ENCODE measurements at places on chromosomes 12 and 14.

DNA sequence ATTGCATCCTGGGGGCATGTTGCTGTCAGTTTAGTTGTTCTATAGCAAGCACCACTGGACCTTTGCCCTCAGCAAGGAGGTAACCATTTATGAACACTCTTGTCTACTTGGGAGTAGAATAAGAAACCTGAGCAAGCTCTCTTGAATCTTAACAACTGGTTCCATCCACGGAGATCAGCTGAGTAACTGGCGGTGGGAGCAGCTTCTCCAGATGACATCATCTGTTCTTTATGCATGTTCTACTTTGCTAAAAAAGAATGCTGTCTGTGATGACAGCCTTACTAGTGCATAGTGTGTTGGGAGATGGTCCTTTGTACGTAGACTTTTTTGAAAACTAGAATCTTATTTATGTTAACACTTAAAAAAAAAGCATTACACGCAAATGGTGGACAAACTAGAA is 17.7 kb downstream of the SLC4A8 start:
- no peaks in the 10 kb centered on the region for H3K36me3 ChIP-seq
- H3K27ac ChIP-seq: no peak overlapping the region
- H3K4me3 ChIP-seq: no peak overlapping the region
- H3K4me1 ChIP-seq: no peaks in the 10 kb centered on the region
- no peaks in the 10 kb centered on the region for H3K27me3 ChIP-seq
- DNase-seq: no peak

- DNase-seq: no peak
- H3K4me3 ChIP-seq: no peak overlapping the region
- H3K27me3 ChIP-seq: no peaks in the 10 kb centered on the region
- H3K36me3 ChIP-seq: no peaks in the 10 kb centered on the region
- H3K4me1 ChIP-seq: no peaks in the 10 kb centered on the region
- no peak overlapping the region for H3K27ac ChIP-seq
Measured at GRCh38 chr14:99677231-99678140, 6.6 kb upstream of the CYP46A1 start.

DNA sequence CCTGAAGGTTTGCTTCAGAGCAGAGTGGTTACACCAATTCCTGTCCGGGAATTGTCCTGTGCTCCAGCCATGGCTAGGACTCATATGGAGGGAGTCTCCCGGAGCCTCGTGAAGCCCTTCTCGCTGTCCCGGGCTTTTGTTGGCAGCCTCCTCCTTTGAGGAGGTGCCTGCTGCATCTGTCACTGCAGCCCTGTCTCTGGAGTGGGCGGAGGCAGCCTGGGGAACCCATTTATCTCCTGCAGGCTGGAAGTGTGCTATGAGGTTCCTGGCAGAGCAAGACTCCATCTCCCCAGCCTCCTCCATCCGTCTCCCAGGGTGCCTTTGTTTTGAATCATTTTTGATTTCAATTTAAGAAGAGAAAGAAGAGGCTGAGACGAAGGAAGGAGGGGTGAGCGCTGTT is 355.3 kb downstream of the GLT1D1 start:
- H3K4me3 ChIP-seq: no peak overlapping the region
- no peaks in the 10 kb centered on the region for H3K27me3 ChIP-seq
- H3K4me1 ChIP-seq: no peaks in the 10 kb centered on the region
- no peaks in the 10 kb centered on the region for H3K36me3 ChIP-seq
- DNase-seq: no peak

DNA sequence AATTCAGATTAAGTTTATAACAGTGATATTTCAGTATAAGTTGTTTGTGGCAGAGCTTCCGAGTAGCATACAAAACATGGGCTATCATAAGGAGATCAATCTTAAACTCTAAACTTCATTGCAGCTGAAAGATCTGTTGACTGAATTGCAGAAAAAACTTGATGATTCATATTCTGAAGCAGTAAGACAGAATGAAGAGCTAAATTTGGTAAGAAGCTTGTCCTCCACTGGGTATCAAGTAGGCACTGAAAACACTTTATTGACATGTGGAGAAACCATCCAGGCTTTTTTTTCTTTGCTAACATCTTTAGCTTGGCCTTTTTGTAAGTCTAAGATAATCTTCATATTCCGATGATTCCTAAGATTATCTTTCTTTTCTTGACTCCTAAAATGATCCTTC is 93.0 kb downstream of the KTN1 start:
- no peaks in the 10 kb centered on the region for H3K27me3 ChIP-seq
- H3K27ac ChIP-seq: no peak overlapping the region
- no peak overlapping the region for H3K4me3 ChIP-seq
- H3K36me3 ChIP-seq: peaks cover 64% of the 10 kb centered on the region
- H3K4me1 ChIP-seq: no peaks in the 10 kb centered on the region
- DNase-seq: no peak

GRCh38 chr12:52267266-52267665 is 7.2 kb upstream of the KRT86 start:
- DNase-seq: no peak
- no peak overlapping the region for H3K4me3 ChIP-seq
- H3K27me3 ChIP-seq: no peaks in the 10 kb centered on the region
- no peaks in the 10 kb centered on the region for H3K36me3 ChIP-seq
- peak overlapping the region; percentile 60 for H3K27ac ChIP-seq

DNA sequence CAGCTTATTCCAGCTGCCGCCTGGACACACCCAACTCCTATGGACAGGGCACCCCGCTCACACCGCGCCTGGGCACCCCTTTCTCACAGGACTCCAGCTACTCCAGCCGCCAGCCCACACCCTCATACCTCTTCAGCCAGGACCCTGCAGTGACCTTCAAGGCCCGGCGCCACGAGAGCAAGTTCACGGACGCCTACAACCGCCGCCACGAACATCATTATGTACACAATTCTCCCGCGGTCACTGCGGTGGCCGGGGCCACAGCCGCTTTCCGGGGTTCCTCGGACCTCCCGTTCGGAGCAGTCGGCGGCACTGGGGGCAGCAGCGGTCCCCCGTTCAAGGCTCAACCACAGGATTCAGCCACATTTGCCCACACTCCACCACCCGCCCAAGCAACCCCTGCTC is 5.9 kb downstream of the SETD1B start:
- H3K27me3 ChIP-seq: no peaks in the 10 kb centered on the region
- H3K36me3 ChIP-seq: peaks cover 42% of the 10 kb centered on the region
- H3K27ac ChIP-seq: no peak overlapping the region
- peaks cover 24% of the 10 kb centered on the region for H3K4me1 ChIP-seq
- no peak for DNase-seq

DNA sequence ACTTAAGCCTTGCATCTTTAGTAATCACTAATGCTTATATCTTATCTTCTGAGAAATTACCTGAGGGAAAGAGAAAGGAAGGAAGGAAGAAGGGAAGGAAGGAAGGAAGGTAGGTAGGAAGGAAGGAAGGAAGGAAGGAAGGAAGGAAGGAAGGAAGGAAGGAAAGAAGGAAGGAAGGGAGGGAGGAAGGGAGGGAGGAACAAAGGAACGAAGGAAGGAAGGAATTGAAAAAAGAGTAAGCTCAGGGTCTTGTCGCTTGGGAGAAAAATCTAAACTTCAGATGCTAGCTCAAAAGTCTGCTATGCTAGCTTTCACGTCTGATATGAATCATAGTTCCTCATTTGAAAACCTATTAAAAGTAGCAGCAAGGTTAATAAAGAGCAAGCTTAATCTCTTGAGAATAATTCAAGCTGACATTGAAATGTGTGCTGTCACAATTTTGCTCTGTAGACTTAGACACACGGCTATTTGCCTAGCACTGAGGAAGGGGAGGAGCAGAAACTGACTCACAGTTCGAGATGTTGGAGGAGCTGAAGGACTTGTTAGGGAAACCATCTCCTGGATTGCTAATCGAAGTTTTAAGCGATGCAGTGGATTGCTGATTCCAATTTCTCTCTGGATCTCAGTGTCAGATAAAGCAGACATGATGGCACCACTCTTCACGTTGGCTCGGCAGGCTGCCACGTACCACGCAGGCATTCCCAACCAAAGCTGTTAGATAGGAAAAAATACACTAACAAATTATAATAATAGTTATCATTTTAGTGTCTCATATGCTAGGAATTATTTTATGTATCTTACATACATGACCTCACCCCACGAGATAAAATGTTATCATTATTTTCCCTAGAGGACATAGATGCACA is 216.7 kb downstream of the ACSS3 start:
- no peaks in the 10 kb centered on the region for H3K4me1 ChIP-seq
- H3K36me3 ChIP-seq: no peaks in the 10 kb centered on the region
- no peak overlapping the region for H3K27ac ChIP-seq

- no peak for DNase-seq
- H3K36me3 ChIP-seq: no peaks in the 10 kb centered on the region
Measured at GRCh38 chr14:51630987-51631386, 20.7 kb upstream of the FRMD6 start.

DNA sequence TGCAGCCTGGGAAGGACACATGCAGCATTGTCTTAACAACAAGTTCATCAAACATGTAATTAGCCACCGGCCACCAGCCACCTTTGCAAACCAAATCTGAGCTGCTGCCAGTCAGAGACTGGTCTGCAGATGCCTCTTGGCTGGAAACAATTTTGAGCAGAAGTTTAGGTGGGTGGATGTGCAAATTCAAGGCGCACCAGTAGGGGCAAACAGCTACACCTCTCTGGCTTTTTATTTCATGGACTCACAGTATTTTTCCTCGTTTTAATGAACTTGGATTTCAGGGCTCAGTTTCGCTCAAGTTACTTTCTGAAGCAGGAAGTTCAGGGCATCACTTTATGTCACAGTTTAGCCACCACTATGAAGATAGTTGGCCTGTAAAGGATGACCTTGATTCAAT is 94.3 kb downstream of the OTX2 start:
- H3K36me3 ChIP-seq: no peaks in the 10 kb centered on the region
- DNase-seq: no peak
- H3K4me1 ChIP-seq: no peaks in the 10 kb centered on the region

GRCh38 chr14:29442696-29443095 is 485.0 kb downstream of the PRKD1 start:
- no peaks in the 10 kb centered on the region for H3K4me1 ChIP-seq
- H3K27ac ChIP-seq: no peak overlapping the region
- no peaks in the 10 kb centered on the region for H3K27me3 ChIP-seq
- no peak for DNase-seq
- H3K4me3 ChIP-seq: no peak overlapping the region

DNA sequence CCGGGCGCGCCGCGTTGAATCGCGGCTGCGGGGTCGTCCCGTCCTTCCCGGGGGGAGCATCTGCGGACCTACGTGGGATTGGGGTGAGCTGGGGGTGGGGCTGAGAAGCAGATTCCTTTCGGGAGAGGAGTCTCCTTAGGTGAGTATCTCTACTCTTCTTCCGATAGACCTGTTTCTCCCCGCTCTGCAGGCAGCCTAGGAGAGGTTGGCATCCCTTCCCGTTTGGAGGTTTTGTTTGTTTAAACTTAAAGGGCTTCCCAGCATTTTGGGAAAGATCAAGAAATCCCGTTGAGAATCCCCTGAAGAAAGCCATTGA is 411 bp downstream of the TTLL5 start:
- peaks cover 4% of the 10 kb centered on the region for H3K4me1 ChIP-seq
- no peaks in the 10 kb centered on the region for H3K36me3 ChIP-seq
- no peak for DNase-seq
- no peaks in the 10 kb centered on the region for H3K27me3 ChIP-seq
- H3K27ac ChIP-seq: peak overlapping the region; percentile 87

DNA sequence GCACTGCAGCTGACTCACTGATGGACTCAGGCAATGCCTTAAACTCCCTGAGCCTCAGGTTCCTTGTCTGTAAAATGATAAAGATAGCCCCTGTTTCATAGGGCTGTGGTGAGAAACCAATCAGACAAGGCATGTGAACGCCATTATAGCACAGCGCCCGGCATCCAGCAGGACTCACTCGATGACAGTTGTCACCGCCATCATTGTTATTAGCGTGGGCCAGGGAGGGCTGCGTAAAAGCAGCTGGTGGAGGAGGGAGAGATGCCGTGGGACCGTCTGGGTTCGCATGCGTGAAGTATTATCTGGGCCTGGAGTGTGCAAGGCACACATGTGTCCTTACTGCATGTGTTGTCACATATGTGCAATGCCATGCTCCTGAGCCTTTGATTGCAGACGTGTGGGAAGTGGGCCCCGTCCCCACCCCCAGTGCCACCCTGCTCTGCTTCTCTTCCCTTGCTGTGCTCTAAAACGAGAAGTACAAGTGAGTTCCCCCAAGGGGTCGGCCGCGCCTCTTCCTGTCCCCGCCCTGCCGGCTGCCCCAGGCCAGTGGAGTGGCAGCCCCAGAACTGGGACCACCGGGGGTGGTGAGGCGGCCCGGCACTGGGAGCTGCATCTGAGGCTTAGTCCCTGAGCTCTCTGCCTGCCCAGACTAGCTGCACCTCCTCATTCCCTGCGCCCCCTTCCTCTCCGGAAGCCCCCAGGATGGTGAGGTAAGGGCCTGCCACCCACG is at the start of gene PTPN6:
Gene PTPN6, plus strand, starts transcription at position 546 of the 730 bp plus-strand sequence. Its CDS starts 157 bp downstream, at position 703.
- H3K4me1 ChIP-seq: no peaks in the 10 kb centered on the region
- H3K4me3 ChIP-seq: peak within 1 kb of the TSS; percentile 57
- peak within 1 kb of the TSS; percentile 38 for H3K27ac ChIP-seq
- peaks cover 8% of the 10 kb centered on the region for H3K36me3 ChIP-seq
- no peaks in the 10 kb centered on the region for H3K27me3 ChIP-seq

DNA sequence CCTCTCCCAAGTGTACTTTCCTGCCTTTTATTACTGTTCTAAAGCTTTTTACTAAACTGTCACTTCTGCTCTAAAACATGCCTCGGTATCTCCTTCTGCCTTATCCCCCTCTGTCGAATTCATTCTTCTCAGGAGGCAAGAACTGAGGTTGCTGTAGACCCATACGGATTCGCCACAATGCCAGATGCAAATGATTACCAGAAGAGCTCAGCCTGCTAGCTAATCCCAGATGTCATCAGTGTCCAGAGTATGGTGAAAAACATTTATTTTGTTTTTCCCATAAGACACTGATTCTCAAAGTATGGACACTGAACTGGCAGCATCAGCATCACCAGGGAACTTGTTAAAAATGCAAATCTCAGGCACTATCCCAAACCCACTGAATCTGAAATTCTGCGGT is 359.3 kb downstream of the TMTC2 start:
- H3K36me3 ChIP-seq: no peaks in the 10 kb centered on the region
- H3K4me3 ChIP-seq: no peak overlapping the region
- no peak overlapping the region for H3K27ac ChIP-seq

GRCh38 chr12:57781801-57782200 is 786 bp upstream of the TSFM start:
- DNase-seq: no peak
- H3K36me3 ChIP-seq: peaks cover 10% of the 10 kb centered on the region
- no peak overlapping the region for H3K4me3 ChIP-seq

- H3K4me3 ChIP-seq: no peak overlapping the region
- no peak overlapping the region for H3K27ac ChIP-seq
- peaks cover 13% of the 10 kb centered on the region for H3K4me1 ChIP-seq
- DNase-seq: no peak
Measured at GRCh38 chr14:93085911-93086310, 29.8 kb downstream of the ITPK1 start.

- H3K27ac ChIP-seq: no peak overlapping the region
- no peaks in the 10 kb centered on the region for H3K27me3 ChIP-seq
- peaks cover 7% of the 10 kb centered on the region for H3K4me1 ChIP-seq
- H3K4me3 ChIP-seq: no peak overlapping the region
Measured at GRCh38 chr14:70183991-70184390, 4.8 kb downstream of the SLC8A3 start.

- no peak for DNase-seq
- peaks cover 47% of the 10 kb centered on the region for H3K4me1 ChIP-seq
- no peak overlapping the region for H3K4me3 ChIP-seq
Measured at GRCh38 chr14:52914295-52914694, 36.6 kb downstream of the FERMT2 start.

GRCh38 chr14:63499701-63500250 is 43.4 kb downstream of the PPP2R5E start:
- H3K4me3 ChIP-seq: no peak overlapping the region
- no peaks in the 10 kb centered on the region for H3K36me3 ChIP-seq
- H3K4me1 ChIP-seq: peaks cover 3% of the 10 kb centered on the region
- H3K27me3 ChIP-seq: no peaks in the 10 kb centered on the region
- DNase-seq: no peak
